Activated T-helper 1 cell treated with anti-CD3 and anti-CD28 coated beads, Interleukin-2, amount 50 U/mL, for 16 hours (primary cell): ENCODE measurements at places on chromosomes 11 and 22.

- DNase-seq, result no peak
Measured at GRCh38 chr11:64150481-64151239, 15.3 kb downstream of the MACROD1 start.

GRCh38 chr11:82365351-82365750 lies 368.3 kb downstream of the FAM181B start:
- no peak for DNase-seq

DNA sequence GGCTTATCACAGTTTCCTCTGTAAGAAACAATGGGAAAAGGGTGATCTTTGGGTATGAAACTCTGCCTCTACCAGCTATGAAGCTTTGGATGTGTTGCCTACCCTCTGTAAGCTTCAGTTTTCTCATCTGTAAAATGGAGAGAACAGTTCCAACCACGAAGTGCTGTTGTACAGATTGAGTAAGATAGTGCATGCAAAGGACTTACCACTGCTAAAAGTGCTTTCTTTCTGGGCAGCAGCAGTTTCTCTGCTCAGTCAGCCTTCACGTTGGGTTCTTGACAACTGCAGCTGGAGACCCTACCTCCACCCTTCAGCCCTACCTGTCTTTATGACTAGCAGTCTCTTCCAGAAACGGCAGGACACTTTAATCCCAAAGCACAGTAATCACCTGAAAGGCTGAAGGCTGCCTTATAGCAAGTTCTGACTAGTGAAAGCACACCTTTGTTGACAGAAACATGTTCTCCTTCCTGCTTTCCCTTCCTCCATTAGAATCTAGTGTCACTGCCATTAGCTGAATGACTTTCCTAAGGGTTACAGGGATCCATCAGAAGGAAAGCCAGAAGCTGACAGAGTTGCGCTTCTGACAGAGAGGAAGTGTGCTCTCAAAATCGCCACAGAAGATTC lies 91.4 kb downstream of the RPL27A start:
- DNase-seq, result no peak

GRCh38 chr22:17943533-17944249 lies 80.7 kb downstream of the MICAL3 start:
- DNase-seq, result no peak

- DNase-seq, result no peak
Measured at GRCh38 chr11:104091281-104092096, 55.0 kb downstream of the DDI1 start.

- DNase-seq, result no peak
Measured at GRCh38 chr22:39725351-39726035, 154.9 kb downstream of the CACNA1I start.

DNA sequence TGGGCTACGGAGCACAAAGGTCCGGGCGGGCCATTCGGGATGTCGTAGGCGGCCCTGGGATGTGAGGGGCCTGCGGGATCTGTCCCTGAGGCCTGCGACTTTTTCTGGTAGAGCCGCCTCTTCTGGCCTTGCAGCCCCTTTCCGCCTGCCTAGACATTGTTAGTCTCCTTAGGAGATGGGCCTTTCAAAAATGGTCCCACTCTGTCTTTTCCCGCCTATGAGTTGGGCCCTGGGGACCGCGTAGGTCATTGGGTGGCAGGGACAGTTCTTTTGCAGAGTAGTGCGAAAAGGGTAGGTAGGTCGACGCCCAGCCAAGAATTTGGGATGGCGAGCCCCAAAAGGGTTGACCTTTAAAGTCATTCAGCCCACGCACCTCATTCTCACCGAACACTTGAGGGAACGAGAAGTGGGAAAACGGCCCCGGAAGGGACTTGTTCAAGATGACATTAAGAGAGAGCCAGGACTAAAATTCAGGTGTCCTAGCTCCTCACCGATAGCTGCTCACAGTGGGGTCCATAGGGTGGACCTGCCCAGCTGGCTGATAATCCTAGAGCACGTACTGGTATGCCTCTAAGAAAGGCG lies 785 bp downstream of the OTUB1 start:
- no peak for DNase-seq
